ENCODE measurements at places on chromosomes 3 and 15.
A peak's percentile ranks its signal among the peaks of the same experiment; 100 is the strongest.

- DNase-seq = no peak
These were observed 221.0 kb upstream of the CBLB start for GRCh38 chr3:106089806-106090205.

DNA sequence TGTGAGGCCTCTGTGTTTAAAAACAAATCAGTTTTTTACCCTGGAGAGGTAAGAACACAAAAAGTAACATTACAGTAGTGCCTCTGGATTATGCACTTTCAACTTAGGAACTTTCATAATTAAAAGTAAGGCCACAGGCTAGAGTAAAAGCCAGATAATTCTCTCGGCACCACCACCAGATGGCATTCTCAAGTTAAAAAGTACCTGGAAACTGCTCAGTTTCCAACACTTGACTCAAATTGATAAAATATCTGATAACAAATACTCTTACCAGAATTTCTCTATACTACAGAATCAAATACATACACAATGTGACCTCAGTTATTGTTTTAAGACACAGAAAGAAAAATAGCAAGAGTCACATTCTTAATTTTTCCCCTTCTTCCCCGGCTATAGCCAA is 19.9 kb downstream of the SPICE1 start:
- DNase-seq = peak; percentile 25

DNA sequence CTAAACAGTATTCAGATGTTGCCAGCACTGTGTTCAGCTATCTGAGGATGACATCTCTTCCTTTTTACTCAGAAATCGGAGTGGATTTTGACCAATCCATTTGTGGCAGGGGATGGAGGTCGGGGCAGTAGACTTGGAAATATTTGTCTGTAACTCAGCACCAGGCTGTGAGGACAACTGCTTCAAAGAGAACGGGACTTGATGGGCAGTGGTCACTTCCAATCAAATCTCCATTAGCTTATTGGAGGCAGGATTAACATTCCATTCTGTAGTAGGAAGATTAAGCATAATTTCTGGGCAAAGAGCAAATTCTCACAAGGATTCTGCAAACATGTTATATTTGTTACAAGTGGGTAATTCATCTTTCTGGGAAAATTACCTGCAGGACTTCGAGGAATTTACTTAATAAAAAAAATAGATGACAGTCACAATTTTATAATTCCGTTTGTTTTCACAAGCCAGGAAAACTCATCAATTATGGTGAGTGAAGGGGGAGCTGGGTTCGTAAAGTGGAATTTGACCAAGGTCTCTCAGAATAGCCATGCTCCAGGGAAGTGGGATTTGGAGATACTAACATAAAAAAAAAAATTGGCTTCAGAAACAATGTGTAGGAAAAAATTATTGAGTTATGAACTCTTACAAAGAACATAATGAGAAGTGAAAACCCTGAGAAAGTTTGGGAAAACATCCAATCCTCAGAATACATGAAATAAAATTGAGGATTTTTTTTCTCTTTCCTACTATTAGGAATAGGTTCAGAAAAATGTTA is 18.1 kb downstream of the CRABP1 start:
- DNase-seq = no peak

GRCh38 chr3:195442573-195443390 is at the start of gene ACAP2:
ACAP2 (minus strand) TSS chr3:195443020; CDS start chr3:195442847, 173 bp downstream.
- peak; percentile 100 for DNase-seq

GRCh38 chr3:124635169-124635539 is 95.1 kb upstream of the UMPS start:
- no peak for DNase-seq

- DNase-seq = no peak
These were observed 75.5 kb downstream of the MSL2 start for GRCh38 chr3:136120373-136121348.

GRCh38 chr3:190492129-190492528 is 21.8 kb upstream of the IL1RAP start:
- DNase-seq = no peak

DNA sequence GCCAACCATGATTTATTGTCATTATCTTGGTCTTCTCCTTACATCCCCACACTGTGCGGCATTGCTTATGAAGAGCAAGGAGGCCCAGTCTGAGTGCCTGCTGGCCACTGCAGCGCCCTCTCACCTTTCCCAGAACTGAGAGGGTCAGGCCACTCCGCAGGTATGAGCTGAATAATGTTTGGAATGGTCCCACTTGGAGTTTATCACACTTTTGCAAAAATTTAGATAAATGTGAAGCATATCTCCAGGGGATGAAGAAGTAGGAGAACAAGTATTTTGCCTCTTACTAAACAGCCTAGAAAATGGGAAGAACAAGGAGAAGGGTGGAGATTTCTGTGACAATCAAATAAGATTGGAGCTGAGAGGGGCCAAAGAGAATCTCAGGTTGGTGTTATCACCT is 74.4 kb upstream of the GSK3B start:
- no peak for DNase-seq

GRCh38 chr3:5186858-5187155 is 700 bp upstream of the EDEM1 start:
- no peak for DNase-seq

- no peak for DNase-seq
These were observed 103.0 kb upstream of the TGFBR2 start for GRCh38 chr3:30503446-30503845.

- no peak for DNase-seq
These were observed 42.1 kb downstream of the DNAJB8 start for GRCh38 chr3:128424508-128425069.

GRCh38 chr3:109532257-109533216 is 195.2 kb upstream of the DPPA4 start:
- DNase-seq = peak; percentile 46

DNA sequence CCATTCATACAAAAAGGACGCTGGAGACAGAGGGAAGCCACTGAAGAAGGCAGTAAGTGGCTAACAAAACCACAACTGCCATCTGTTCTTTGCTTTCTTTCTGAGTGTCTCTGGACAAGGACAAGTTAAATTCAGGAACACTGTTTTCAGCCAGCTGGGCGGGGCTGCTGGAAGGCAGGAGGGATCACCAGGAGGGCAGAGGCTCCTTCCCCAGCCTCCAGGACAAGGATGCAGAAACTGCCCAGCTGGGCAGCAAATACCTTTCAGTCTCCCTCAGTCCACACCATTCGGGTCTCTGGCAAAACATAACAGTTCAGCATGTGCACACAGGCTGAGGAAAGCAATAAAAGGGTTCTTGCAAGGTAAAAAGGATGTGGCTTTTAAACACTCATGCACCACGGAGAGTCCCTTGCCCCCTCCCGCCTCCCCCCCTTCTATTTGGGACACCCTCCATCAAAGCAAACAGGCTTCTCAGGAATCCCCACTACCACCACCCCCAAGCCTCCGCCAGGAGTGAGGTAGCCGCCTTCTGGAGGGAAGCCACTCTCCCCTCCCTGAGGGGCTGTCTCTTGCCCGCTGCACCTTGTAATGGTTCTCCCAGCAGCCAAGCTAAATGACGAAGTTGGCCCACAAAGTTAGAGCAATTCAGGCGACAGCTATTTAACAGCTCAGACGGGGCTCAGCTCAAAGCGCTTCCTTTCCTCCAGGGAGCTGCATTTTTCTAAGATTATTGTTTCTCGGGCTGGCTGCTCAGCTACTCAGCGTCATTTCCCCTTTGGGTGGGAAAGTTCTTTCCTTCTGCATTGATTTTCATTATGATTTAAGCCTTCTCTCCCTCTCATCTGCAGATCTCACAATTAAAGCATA is 3.8 kb downstream of the HEG1 start:
- no peak for DNase-seq

GRCh38 chr3:85432081-85432480 is 473.3 kb downstream of the CADM2 start:
- DNase-seq = no peak

DNA sequence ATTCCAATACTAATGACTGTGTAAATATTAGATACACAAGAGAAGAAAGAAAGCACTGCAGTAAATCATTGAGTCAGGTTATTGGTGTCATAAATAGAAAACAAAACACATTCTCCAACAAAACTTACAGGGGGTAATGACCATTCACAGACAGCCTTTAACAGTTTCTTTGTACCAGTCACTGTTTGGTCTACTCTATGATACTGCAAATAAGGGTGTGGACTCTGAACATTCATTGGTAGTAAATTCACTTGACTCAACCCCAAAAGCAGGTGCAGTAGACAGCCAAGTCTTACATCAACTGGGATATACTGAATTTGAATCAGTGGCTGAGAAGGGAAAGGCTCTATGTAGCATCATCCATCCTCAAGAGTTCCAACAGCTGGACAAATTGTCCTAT is 463.5 kb downstream of the FOXP1 start:
- no peak for DNase-seq

GRCh38 chr3:4493941-4494894 is 1.1 kb downstream of the ITPR1 start:
- no peak for DNase-seq

- no peak for DNase-seq
These were observed 228.5 kb downstream of the LSAMP start for GRCh38 chr3:116216761-116217160.

- DNase-seq = no peak
These were observed 5.5 kb downstream of the CSRNP1 start for GRCh38 chr3:39147711-39148434.

DNA sequence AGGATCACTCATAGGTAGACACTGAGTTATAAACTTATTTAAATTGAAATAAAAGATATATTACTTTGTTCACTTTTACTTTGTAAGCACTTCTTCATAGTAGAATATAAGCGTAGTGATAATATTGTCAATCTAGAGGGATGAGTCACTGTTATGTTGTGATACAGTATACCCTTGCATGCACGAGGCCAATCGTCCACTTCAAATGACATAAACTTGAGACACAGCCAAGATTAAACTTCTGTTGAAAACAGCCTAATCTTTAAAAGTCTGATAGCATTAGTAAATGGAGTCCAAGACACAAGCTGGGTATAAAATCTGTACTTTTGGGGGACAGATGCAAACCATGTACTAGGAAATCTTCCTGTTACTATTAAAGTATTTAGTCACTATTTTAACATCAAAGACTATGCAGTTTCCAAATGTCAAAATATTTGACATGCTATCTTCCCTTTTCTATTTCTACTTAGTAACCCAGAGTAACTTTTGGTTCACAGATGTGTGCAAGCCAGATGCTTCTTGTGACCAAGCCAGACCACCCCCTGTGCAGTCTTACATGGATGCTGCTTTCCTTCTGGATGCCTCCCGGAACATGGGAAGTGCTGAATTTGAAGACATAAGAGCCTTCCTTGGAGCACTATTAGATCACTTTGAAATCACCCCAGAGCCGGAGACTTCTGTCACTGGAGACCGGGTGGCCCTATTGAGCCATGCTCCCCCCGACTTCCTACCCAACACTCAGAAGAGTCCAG is 85.3 kb downstream of the PIK3R4 start:
- DNase-seq = no peak

Data from COR-L47 (cell line).